ENCODE measurements at places on chromosomes 3 and 15. TPM values are rescaled to one million over a fixed set of nuclear protein-coding genes. Genes with fewer than 3 reads are reported as not detected.

PEX5L gene
- not detected for polyA plus RNA-seq

CCDC54 gene
- not detected for polyA plus RNA-seq

UMPS gene
- 23.4 TPM for polyA plus RNA-seq

IL20RB gene
- polyA plus RNA-seq, result 4.0 TPM

FBXO45 gene
- 2.2 TPM for polyA plus RNA-seq
